ENCODE measurements at places on chromosomes 3 and 15. TPM values are rescaled to one million over a fixed set of nuclear protein-coding genes. Genes with fewer than 3 reads are reported as not detected.

ZNF860 gene
- total RNA-seq: 0.44 TPM

NMNAT3 gene
- under 0.01 TPM for total RNA-seq

ZNF501 gene
- 4.6 TPM for total RNA-seq

ILDR1 gene
- not detected for total RNA-seq

MCCC1 gene
- 10.5 TPM for total RNA-seq

KLHL6 gene
- under 0.01 TPM for total RNA-seq

Data from placental pericyte (primary cell).